ENCODE measurements at places on chromosomes 16 and 17.

DNA sequence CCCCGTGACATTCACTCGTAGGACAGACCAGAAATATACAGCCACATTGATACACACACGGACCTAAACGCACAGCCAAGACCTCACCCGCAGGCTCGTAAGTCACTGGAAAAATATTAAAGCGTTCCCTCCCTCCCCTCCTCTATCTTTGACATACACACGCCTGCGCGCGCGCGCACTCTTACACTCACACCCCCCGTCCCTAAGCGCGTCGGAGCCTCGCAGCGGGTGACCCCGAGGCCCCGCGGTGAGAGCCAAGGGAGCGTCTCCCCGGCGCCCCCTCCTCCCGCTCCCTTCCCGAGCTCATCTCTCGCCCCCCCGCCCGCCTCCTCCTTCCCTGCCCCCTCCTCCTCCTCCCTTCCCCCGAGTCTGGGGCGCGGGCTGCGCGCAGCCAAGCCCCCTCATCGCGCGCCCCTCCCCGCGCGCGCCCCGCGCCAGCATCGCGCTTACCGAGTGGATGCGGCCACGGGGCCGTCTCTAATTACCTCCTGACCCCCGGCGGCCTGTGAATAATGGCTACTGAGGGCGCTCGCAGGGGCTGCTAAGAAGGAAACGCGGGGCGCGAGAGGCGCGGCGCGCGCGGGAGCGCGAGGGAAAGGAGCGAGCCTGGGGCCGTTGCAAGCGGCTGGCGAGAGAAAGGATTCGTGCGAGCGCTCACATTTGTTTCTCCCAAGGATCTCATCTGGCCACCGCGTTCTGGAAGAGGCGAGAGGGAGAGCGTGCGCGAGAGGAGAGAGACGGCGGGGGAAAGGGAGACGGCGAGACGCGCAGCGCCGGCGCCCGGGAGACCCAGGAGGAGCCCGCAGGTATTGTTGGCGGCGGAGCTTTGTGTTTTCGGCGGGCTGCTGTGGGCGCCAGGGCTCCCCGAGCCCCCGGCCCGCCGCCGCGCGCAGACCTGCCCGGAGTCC, 42.4 kb downstream of the RAI1 start:
- DNase-seq = no peak

- DNase-seq = no peak
Measured at GRCh38 chr17:31653691-31654090, 205.4 kb downstream of the COPRS start.

DNA sequence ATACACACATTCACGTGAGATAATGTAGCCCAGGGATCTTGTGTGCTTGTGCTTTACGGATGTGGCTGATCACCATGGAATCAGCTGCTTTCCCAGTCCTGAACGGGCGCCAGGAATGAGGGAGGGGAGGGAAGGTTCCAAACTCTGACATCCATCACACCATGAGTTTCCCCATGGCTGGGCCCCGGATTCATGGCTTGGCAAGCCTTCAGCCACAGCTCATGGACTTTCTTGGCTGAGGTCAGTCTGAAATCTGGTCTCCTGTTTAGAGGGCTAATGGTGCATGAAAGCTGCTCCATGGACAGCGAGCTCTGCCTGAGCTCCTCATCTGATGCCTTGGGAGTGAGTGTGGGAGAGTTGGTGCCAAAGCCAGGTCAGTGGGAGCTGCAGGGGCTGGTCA, 767.6 kb upstream of the EEF2KMT start:
- no peak for DNase-seq

DNA sequence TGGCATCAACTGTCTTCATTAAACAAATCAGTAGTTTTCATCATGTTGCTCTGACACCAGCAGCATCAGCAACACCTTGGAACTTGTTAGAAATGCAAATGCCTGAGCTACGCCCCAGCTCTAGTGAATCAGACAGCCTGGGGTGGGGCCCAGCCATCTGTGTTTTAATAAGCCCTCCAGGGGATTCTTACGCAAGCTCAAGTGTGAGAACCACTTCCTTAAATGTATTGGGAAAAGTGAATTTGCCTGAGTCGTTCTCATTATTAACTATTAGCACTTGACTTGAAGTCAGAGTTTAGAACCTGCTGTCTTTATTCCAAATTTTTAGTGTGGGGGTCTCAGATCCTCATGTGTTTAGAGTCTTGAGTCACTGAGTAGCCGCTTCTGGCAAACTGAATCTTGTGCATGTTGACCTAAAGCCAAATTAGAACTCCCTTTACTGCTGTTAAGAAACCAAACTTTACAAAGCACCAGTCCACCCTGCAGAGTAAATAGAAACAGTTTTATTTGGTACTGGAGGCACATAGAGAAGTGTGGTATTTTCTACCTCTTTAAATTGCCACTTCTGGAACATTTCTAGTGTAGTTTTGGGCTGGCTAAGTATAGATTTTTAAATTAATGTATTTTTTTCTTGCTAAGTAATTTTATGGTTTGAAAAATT, 137.4 kb upstream of the COX10 start:
- peak; percentile 46 for DNase-seq

DNA sequence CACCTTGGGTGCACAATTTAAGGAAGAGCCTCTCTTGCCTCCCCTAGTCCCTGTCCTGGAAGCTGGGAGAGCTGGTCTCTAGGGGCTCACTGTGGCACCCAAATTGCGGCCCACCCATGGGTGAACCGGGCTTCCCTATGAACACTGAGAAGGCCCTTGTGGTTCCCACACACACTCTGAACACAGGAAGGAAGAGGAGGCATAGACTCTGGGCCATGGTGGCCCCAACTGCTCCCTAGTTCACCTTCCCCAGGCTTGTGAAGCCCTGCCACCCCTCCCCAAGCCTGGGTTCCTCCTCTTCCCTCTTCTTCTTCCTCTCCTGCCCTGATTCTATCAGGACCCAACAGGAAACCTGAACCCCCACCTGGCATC, 10.5 kb downstream of the SREBF1 start:
- DNase-seq = no peak

GRCh38 chr17:21522755-21523336, 146.7 kb downstream of the KCNJ12 start:
- DNase-seq = no peak

- DNase-seq = no peak
Measured at GRCh38 chr17:52681480-52681879, 523.0 kb upstream of the CA10 start.

GRCh38 chr16:1494711-1495110, 1.6 kb downstream of the TELO2 start:
- DNase-seq = no peak

GRCh38 chr17:81803728-81804558, at the start of gene GCGR:
GCGR (plus strand) TSS chr17:81804150; CDS start chr17:81809019, 4,869 bp downstream.
- DNase-seq = no peak

DNA sequence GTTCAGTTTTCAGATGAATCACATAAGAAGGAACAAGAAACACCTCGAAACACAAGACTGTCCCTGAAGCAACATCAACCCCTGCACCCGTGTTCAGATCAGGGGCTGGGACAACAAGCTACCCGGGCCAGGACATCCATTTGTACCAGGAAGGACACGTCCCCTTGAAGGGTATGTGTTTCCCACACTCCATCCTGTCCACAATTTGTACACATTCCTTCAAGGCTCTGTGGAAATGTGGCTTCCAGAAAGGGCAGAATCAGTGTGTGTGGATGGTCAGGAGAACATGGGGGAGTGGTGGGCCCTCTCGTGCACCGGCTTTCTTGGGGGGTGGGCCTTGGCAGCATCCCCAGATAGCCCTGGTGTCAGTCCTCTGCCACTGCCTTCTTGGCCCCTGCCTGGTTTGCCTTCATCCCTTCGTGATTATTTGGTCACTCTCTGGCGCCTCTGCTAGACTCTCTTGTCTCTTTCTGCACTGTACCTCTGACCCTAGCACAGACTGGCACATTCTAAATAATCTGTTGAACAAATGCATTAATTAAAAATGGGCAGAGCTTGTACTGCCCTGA, 10.3 kb downstream of the KIFC3 start:
- DNase-seq = no peak

- DNase-seq = no peak
Measured at GRCh38 chr17:80220736-80221215, 549 bp downstream of the SLC26A11 start.

DNA sequence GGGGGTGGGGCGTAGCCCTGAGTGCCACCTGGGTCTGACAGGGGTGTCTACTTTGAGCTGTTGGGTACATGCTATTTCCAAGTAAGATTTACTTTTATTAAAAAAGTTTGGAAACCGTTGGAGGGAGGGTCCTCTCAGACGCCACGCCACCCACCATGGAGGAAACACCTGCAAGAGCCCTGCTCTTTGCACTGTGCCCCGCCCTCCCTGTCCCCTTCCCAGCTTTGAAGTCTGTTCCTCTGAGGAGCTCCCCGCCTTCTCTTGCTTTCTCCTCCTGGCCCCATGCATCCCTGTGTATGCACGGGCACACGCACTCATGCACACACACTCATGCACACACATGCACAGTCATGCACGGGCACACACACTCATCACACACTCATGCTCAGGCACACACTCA, 15.5 kb downstream of the ADGRG1 start:
- DNase-seq = no peak

DNA sequence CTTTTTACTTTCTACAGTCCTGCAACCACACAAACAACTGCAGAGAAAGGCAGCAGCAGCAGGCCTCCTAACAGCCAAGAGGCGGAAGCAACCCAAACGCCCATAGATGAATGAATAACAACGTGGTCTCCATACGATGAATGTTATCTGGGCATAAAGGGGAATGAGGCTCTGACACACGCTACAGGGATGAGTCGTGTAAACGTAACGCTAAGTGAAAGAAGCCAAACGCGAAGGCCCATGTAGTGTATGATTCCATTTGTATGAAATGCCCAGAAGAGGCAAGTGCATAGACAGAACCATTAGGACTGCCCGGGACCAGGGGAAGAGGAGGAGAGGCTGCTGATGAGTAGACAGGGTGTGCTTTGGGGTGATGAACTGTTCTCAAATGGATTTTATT, 94.8 kb upstream of the DNAH17 start:
- no peak for DNase-seq

- peak; percentile 44 for DNase-seq
Measured at GRCh38 chr17:58587713-58588117, 73.3 kb upstream of the MTMR4 start.

DNA sequence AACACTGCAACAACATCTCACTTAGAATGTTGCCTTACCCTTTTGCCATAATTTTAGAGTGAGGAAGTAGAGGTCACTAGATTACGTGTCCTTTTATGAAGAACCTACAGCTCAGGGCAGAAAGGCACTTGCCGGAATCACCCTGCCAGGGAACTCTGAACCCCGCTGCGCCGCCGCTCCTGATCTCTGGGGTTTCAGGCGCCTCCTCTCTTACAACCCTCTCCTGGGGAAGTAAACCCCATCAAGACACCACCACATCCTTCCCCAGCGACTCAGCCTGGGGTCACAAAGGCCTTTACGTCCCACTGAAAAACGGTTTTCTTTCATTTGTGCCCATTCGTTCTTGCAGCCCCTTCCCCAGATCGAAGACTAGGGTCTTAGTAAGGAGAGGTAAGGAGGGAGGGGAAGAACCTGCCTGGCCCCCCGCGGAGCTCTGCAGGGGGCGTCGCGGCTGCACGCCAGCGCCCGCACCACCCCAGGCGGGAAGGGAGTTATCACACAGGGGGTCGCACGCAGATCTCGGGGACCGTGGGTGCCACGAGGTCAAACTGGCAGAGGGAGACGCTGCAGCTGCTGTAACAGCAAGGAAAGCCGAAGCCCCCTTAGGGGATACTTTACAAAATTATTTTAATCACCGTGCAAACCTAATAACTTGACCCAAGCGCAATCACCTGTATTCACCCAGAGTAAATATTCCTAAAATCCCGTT, 1.0 kb upstream of the HLF start:
- no peak for DNase-seq

- DNase-seq = peak; percentile 78
Measured at GRCh38 chr17:32461853-32462617, 17.7 kb downstream of the PSMD11 start.

DNA sequence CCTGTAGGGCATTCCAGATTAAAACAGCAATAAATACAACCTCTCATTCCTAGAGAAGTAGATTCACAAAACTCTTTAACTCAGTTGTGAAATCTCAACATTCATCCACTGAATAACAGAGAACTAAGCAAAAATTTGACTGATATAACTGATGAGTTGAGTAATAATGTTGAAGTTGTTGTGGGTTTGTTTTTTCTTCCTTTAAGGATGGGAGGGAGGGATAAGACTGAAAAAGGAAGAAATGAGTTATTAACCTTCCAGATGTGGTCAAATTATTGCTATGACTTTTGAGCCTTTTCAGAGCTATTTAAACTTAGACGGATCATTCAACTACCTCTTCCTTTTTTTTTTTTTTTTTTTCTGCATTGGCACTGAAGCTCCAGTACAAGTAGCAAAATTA, 38.6 kb downstream of the SKAP1 start:
- no peak for DNase-seq

GRCh38 chr17:57670769-57671569, 74.1 kb downstream of the CCDC182 start:
- DNase-seq = no peak

- no peak for DNase-seq
Measured at GRCh38 chr17:2502871-2503580, 8.7 kb downstream of the METTL16 start.

DNA sequence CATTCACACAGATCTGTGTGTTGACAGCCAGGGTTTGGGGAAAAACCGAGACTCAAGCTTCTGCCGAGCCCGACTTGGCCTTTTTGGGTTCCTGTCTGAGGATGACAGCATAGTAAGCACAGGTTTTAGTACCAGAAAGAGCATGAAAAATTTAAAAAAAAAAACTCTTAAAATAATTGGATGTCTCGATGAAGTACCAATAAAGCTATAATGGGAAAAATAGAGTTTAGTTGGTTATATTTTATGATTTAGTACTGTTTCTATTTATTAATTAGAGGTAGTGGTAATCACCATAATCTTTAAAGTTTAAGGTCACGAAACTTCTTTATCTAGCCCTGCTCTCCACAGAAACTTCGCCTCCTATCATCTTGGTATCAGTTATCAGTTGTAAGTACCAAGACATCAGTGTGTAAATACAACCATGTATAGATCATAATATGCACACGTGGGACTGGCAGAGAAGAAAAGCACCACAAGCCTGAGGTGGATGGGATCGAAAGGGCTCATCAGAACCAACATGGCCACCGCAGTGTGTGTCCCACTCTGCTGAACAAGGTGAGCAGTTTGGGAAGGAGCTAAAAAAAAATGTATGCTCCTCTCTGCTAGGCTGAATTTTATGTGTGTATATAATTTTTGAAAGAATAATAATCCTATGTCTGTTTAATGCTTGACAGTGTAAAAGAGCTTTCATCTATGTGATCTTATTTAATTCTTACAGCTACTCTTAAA, 14.4 kb upstream of the EEF2K start:
- DNase-seq = no peak

DNA sequence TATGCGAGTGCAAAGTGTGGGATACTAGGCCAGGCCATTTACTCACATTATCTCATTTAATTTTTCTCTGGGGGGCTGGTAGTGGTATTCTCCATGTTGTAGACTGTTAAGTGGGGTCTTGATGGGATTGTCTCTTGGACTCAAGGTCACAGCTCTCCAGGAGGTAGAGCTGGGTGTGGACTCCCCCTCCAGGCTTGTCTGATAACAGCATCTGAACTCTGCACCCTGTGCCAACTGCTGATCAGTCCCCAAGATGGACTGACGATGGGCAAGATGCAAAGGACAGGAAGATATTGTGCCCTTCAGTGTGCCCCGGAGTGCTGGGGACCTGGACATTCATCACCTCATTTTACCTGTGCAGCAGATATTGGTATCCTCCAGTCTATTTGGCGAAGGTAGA, 147.8 kb downstream of the MSI2 start:
- peak; percentile 27 for DNase-seq
